ENCODE measurements at places on chromosomes 1 and 21. TPM values are rescaled to one million over a fixed set of nuclear protein-coding genes. Genes with fewer than 3 reads are reported as not detected.

EPRS1 gene
- 147 TPM for total RNA-seq

POMGNT1 gene
- 48.4 TPM for total RNA-seq

TAL1 gene
- under 0.01 TPM for total RNA-seq

F11R gene
- total RNA-seq, result 410 TPM

UROD gene
- 107 TPM for total RNA-seq

OR2M3 gene
- not detected for total RNA-seq

EPHA2 gene
- 144 TPM for total RNA-seq

Measured in tracheal epithelial cell (primary cell).